ENCODE measurements at places on chromosomes 1 and 21.

GRCh38 chr1:234544087-234544579, 65.2 kb upstream of the TARBP1 start:
- peak; percentile 84 for DNase-seq

DNA sequence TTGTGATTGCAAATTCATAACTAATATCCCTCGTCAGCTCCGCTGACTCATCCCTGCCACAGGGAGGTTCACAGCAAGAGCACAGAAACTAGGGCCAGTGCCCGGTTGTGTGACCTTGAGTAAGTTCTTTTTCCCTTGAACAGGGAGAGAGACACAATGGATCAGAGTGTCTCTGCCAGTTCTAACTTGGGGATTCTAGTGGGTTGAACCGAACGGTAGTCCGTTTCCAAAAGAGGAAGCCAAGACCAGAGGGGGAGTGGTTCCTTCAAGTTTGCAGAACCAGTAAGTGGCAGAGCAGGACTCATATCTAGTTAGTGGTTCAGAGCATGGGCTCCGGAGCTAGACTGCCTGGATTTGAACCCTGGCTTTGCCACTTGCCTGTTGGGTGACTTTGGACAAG, 4.9 kb upstream of the SHISA4 start:
- no peak for DNase-seq

GRCh38 chr1:29629814-29630516, 393.6 kb downstream of the PTPRU start:
- no peak for DNase-seq

- DNase-seq: no peak
Measured at GRCh38 chr1:203085528-203086406, at the start of gene MYOG. MYOG (minus strand) TSS chr1:203086012; CDS start chr1:203085961, 51 bp downstream.

- no peak for DNase-seq
Measured at GRCh38 chr1:247964933-247965332, at the start of gene OR2AK2. OR2AK2 (plus strand) TSS chr1:247965233; CDS start chr1:247965377, 144 bp downstream.

DNA sequence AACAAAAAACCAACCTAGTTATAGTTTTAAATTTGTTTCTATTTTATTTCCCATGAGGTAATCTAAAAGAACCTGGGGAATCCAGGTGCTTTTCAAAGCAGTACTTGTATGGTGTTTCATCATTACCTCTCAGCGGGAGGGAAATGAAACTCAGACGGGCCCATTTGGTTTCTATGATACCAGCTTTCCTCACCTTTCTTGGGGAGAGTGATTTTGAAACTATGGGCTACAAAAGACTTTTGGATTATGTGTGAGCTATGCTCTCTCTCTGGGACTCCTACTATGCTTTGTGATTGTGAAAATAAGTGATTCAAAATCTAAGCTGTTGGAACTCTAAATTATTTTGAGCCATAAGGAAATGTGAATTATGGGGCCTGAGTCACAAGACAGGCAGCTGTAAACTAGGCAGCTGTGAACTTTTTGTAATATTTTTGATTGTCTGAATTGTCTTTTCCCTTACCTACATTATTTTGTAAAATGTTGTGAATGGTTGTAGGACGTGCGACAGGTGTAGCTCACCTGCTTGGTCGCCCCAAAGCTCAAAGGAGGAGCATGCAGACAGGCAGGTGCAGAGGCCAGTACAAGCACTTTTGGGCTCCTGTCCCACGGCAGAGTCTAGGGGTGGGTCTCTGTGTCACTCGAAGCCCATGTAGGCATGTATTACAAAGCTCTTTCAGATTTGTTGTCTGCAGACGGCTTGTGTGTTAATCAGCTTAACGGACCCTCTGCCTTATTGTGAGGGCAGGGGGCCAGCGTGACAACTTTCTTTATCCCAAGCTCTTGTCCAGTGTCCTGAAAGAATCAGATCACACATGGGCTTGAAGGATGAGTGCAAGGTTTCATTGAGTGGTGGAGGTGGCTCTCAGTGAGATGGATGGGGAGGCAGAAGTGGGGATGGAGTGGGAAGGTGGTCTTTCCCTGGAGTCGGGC, 64.8 kb upstream of the BACH1 start:
- no peak for DNase-seq

DNA sequence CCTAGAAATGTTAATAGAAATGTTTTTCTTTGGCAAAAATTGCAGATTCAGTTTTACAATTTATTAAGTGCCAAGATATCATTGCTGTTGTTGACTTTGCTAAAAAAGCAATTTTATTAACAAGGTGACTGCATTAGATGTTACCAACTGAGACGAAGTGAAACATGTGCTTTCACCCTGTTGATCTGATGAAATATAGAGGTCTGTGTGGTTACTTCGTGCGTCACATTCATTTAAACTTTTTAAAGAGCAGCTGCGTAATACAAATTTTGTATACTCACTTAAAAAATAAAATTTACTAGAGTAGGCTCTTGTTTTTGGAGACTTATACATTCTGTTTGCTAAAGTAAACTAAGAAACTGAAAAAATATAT, 465.7 kb downstream of the USP25 start:
- no peak for DNase-seq

- DNase-seq: peak; percentile 36
Measured at GRCh38 chr1:118159569-118159968, 25.5 kb downstream of the SPAG17 start.

GRCh38 chr1:223177681-223178080, 34.6 kb upstream of the TLR5 start:
- no peak for DNase-seq

DNA sequence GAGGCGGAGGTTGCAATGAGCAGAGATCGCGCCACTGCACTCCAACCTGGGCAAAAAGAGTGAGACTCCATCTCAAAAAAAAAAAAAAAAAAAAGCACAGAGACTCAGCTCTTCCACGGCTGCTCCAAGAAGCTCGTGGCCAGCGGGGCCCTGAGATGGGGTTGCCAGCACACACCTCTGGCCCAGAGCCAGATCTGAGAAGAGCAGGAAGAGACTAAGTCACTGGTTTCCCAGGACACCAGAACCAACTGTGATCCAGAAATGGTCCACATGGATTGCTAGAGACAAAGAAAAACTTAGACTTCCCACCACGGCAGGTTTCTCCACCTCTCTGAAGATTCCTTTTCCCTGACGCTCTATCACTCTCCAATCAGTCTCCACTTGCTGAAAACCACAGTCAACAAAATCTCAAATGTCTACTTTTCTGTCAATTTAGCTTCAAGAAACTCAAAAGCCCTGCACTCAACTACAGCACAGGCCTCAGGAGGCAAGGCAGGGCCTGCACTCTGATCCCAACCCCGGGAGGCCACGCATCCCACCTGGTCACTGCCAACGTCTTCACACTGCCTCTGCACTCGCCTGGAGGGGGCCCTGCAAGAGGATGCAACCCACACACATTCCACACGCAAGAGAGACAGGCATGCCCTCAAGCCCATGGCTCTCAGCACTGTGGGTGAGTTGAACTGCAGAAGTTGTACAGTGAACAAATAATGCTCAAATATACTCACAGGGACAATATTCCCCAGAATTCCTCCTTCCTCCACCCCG, 79.0 kb downstream of the NPHP4 start:
- no peak for DNase-seq

DNA sequence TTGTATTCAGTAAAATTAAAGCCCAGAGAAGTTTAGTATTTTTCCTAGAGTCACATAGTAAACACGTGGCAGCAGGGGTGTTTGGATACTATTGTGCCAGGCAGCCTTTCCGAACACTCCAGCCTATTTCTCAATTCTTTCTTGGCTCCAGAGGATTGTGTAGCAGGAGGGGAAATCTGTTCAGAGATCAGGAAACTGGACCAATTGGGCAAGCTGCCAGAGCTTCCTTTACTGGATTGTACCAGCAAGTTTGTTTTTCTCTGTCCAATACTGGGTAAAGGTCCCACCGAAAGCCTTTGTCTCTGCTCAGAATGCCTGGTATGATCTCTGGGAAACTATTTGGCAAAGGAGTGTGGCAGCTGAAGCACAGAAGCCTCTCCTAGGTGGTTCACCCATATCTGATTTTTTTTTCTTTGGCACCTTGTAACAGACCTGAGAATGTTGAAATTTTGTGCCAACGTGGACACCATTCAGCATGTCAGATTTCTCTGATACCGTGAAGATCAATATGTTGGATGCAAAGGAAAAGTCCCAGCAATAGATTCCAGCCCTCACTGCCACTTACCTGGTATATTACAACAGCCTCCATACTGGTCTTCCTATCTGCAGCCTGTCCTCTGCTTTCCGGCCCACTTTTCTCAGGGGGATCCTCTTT, 126.2 kb downstream of the FGGY start:
- DNase-seq: no peak

Measured in SW480 (cell line).